CD4-positive, alpha-beta T cell treated with Interleukin-10 for 1 hour (primary cell): ENCODE measurements at places on chromosomes 2 and 18.

GRCh38 chr2:47134386-47135090 is 20.6 kb downstream of the STPG4 start:
- DNase-seq, result no peak

DNA sequence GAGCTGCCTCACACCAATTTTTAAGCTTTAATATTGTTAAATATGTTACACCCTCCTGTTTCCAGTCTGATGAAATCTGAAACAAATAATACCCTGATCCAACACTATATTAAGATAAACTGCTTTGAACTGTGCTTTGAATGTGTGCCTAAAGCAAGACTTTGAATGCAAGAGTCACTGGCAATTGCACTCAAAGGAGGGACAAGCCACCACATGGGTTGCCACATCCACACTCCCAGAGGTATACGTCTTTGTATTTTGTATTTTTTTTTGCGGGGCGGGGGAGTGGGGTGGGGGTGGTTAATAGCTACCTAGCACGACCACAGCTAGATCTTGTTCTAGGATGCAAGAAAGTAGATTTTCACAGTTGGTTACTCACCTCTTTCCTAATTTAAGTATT is 1.8 kb upstream of the ZEB2 start:
- no peak for DNase-seq

DNA sequence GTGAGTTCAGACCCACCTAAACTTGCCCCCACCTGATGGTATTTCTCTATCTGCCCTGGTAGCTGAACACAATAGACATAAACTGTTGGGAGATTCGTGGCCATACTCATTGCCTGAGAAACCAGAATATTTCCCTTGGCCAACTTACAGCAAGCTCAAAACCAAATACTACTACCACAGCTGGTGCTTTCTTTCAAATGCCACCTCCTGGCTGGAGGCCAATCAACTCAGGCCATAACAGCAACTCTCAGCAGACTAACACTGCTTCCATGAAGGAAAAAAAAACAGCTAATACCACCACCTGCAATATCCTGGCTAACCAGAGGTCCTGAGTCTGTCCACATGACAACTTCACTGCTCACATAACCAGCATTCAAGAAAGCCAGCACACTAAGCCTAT is 373.1 kb downstream of the CMPK2 start:
- DNase-seq, result no peak

DNA sequence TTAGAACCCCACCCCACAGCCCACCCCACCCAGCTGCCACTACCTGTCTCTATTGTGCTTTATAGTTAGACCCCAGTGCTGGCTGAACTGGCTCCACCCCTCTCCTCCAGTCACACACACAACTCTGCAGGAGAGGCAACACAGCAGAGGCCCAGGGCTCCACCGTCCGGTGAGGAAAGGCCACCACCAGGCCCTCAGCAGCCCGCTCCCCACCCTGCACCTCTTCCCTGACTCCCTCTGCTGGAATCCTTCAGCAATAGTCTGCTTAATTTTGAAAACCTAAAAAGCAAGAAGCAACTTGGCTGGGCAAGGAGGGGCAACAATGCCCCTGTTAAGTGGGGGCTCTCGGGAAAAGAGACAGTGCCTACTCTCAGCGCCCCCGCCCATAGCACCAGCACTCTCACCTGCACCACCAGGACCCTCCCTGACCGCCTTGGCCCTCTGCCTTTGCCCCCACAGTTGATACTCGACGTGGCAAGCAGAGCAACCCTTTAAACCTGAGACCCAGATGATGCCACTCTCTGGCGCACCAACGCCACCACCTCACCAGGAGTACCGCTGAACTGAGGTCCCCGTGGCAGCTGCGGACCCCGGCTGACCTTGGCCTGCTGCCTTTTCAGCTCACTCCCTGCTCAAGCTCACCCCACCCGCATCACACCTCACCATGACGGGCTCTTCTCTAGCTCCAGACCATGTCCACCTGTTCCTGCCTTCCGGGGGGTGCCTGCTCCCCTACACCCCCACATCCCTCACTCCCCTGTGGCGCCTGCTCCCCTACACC is 45.7 kb downstream of the NDUFA10 start:
- no peak for DNase-seq

DNA sequence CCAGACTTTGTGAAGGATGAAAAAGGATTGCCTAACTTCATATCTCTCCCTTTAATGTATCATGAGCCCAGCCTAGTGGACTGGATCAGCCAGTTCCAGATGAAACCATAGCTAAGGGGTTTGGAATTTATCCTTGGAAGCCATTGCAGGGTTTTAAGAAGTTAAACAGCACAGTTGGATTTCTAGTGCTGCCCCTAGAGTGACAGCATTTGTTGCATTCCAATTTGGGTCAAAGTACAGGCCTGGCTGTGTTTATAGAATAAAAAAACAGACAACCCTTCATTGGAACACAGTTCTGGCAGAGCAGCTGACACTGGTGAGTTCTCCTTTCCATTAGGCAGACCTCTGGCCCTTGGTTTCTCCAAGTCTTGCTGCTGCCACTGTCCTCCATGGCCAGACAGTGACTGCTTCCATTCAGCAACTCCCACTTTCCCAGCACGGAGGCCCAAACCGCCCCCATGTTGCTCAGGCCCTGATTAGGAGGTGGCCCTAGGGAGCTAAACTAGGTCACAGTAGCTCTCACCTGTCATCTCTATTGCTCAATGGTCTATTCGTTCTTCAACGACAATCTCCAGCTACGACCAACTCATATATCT is 8.0 kb downstream of the GPR39 start:
- DNase-seq, result no peak

- DNase-seq, result no peak
Observed at GRCh38 chr18:73549236-73549635, 598.4 kb downstream of the FBXO15 start.

- DNase-seq, result no peak
Observed at GRCh38 chr2:215535125-215535668, 99.3 kb upstream of the FN1 start.

GRCh38 chr2:74845217-74845751 is 11.4 kb downstream of the HK2 start:
- DNase-seq, result peak; percentile 33

DNA sequence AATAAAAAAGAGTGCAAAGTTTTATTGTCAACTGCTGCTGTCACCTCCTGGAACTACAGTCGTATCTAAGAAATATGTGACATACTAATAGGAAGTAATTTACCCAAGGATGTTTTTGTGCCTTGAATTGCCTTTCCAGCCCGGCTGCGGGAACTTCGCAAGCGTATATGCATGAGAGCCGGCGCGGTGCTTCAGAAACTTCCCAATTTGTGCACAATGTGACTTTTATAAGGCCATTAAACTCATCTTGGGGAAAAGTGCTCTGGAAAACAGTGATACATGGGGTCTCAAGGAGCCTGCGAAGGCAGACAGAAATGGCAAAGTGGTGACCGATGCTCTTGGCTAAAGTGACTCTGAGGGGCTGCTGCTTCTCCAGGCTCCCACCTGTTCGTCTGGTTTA is 41.7 kb upstream of the CELF4 start:
- DNase-seq, result no peak

GRCh38 chr2:219571311-219572236 is at the start of gene OBSL1:
TSS of gene OBSL1 (minus strand) at chr2:219571539. CDS start at chr2:219571232, 307 bp downstream.
- DNase-seq, result no peak

DNA sequence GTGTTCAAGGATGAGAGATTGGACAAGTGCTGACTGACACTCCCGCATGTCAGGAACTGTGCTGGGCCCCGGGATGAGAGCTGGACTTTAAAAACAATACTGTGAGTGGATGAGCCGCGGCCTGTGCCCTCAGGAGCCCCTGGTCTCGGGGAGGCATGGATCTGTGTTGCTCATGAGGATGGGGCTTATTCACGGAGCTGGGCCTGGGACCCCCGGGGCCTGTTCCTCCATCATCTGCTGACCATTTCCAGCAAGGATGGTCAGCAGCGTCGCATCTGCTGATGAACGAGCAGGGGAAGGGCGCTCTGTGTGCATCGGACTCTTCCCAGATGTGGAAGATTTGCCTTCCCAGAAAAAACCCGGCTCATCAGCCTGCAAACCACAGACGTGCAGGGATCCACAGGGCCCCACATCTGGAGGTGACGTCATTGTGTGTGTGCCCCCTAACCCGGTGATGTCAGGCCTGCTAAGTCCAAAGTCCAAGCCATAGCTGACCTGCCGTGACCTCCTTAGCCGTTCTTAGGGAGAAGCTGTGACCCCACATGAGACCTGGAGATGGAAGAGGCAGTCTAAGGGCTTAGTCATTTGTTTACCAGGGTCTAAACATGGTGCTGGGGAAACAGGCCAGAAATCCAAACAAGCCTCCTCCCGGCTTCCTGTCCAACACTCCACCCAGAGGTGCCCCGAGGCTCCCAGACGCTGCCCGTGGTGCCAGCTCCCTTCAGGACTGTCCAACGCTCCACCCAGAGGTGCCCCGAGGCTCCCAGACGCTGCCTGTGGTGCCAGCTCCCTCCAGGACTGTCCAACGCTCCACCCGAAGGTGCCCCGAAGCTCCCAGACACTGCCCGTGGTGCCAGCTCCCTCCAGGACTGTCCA is 143.9 kb downstream of the PXDN start:
- no peak for DNase-seq

DNA sequence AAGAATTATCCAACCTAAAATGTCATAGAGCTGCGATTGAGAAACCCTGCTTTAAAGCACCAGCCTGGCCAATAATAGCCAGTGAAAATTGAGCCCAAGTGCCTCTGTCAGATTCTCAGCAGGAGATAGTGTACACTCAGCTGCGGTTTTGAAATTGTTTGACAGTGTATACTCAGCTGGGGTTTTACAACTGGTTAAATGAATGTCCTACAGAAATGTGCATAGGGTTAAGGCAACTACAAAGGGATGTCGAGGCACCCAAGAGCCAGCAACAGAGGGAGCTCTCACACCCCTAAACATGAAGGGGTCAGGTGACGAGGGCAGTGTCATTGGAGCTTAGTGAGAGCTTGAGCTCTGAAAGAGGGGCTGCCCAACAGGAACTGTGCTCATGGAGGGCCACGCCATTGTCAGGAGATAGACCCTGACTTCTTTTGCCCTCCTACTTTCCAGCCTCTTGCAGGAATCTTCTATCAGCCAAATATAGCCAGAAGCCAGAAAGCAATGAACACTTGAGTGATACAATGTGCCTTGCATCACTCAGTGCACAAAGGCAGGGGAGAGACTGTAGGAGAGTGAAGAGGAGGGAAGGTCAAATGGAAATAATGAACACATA is 15.1 kb downstream of the ACTG2 start:
- peak; percentile 68 for DNase-seq

DNA sequence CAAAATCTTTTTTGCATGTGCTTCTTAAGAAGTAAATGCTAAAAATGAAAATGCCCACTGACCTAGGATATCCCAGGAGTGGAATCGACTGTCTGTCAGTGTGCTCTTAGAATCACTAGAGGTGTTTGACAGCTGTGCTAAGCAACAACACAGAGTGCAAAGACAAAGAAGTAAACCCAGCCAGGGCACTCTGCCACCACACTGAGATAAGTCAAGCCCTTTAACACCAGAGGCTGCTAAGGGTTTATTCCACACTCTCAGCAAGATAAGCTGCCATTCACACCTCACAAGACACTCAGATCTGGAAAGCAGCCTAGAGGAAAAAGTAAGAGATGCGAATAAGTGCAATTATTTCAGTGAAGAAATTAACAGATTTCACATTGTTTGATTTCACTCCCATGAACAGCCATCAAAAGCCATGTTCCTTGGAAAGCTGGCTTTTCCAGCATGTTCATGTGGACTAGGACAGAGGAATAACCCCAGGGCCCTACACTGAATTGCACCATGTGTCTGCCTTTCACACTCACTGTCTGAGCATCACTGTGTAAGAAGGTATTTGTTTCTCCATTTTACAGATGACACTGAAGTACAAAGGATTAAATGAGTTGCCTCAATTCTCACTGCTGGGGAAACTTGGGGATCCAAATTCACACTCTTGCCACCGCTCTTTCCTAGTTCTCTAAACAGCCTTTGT is 6.0 kb upstream of the BMP10 start:
- DNase-seq, result no peak

DNA sequence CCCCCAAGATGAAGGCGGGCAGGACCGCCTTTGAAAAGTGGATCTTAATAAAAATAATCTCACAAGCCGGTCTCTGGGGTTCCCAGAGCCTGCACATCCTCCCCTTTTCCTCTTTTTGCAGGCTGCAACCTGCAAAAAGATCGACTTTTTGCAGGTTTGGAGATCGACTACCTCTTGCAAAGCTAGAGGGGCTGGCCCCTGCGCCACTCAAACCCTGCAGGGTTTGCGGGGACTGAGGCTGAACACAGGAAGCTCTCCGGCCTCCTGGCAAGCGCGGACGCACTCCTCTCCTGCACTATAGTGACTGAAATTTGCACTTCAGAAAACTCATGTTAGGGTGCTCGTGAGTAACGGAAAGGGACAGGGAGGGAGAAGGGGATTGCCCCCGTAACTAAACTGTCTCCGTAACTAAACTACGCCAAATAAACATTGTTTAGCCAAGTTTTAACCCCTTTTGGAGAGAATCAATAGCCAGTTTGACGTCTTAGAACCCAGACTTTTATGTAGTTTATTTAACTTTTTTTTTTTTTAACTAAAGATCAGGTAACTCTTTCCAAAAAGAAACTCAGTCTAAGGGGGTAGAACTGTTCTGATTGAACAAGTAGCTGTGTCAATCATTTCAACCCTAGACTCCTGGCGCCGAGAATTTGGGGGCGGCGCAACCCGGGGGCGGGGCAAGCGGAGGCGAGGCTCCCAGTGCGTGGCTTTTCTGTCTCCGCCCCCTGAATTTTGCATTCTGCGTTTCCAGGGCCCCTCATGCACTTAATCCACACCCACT is 2.5 kb downstream of the IGFBP5 start:
- DNase-seq, result peak; percentile 42

DNA sequence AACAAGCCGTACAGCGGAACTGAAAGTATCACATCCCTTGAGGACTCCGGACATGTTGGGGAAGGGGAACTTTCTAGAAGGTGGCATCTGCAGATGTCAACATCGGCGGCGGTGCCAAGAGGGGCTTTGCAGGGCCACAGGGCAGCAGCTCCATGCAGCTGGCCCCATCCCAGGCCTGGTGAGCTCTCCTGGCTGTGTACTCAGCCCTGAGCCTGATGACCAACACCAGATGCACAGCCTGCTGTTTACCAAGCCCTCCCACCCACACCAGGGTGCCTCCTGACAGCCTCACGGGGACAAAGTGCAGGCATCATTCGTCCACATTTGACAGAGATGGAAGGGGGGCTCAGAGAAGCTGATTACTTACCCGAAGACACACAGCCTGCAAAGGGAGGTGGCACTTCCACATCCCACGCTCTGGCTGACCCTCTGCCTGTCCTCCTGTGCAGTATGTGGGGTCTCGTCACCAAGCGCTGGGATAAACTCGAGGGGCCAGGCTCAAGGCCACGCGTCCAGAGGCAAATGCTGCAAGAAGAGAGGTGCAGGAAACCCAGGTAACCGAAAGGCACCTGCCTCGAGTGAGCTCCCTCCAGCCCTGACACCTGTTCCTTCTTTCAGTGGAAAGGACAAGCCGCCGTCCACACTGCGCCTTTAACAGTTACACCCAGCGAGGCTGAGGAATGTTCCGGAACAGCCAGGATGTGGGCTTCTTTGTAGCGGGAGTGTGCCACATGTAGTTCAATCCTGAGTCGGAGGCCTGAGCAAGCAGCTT is 69.0 kb upstream of the ASAP2 start:
- DNase-seq, result no peak
